ENCODE measurements at places on chromosomes 5 and 9.
A peak's percentile ranks its signal among the peaks of the same experiment; 100 is the strongest.

DNA sequence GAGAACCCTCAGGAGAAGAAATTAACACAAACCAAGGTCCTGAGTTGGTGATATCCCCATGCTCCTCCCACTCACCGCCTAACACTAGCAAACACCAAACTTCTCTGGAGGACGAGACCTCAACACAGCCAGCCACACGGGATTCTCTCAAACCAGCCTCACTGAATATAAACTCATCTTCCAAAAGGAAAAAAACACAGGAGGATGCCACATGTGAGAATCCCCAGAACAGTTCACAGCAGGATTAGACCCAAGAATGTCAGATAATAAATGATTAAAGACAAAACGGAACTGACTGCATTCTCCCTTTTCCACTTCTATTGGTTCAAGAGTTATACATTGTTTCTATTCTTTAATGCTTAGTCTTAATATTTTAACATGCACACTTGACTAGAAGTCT, 89.2 kb downstream of the LPAR1 start:
- DNase-seq = no peak

DNA sequence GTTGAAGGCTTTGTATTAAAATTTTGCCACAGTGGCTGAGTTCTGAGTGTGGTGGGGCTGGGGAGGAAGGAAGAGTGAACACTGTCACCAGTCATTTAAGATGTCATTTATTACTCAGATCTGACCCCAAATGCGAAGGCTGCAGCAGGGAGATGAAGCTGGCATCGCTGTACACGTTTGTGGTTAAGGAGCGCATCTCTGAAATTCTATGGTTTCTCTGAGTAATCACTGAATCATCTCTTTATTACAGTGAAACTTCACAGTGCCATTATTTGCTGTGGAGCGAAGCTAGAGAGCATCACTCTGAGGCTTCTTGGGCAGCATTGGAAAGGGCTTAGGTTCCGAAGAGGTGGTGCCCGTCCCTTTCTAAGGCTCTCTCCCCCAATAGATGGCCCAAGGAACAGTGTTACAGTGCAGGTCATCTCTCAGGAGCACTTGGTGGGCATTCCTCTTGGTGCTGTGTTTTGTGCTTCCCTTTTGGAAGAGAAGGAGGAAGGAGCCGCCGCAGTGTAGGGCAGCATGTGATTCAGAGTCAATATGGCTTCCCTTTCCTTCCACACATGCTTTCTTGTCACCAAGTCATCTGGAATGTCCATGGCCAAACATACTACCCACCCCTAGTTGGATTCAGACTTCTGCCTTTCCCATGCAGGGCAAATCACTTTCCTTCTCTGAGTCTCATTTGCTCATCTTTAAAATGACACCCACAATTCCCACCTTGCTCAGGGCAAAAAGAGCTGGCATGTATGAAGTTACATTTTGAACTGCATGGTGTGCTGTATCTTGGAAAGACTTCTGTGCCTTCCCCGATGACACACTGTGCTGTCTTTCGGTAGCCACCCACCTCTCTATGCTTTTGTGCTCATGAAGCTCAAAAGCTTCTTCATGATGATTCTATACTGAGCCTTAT, 9.3 kb upstream of the TEX48 start:
- DNase-seq = peak; percentile 77

DNA sequence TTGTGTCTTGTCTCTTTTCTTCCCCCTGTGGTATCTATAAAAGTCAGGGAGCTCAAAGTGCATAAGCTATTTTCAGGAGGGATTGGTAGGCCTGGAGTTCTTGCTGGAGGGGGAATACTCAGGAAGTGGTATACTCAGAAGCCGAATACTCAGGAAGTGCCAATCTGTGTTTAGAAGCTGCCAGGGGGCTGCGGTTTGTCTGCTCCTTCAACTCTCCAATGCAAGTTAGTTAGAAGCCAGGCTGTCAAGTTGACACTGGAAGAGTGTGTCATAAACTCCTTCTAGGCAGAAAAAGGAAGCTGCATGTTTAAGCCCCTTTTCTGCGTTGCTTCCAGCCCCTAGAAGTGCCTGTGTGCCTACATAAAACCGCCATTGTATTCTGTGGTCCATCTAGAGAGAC, 366.5 kb downstream of the TAF11L14 start:
- DNase-seq = no peak

- DNase-seq = no peak
These were observed 134.7 kb downstream of the FBN2 start for GRCh38 chr5:128403333-128403732.

GRCh38 chr5:155460501-155460931, 447.0 kb downstream of the KIF4B start:
- no peak for DNase-seq

GRCh38 chr9:93648836-93649235, 72.5 kb downstream of the PHF2 start:
- DNase-seq = no peak

DNA sequence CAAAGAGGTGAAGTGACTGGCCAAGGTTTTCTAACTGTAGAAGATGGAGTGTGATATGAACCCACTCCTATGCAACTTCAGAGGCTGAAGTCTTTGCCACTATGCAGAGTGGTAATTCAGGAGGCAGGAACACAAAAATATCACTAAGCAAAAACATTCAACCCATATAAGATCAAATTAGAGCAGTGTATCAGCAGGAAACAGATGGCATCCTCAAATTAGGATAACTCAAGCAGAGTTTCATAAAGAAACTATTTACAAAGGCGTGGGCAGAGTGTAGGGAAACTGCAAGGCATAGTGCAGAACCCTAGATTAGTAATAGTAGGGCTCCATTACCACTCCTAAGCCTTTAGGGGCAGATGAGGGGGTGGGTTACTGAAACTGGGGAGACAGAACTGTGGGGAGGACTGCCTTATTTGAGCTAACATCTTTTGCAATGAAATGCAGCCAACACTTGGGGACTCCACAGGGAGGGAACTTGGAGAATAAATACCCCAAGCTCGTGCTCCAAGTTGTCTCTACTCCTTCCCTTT, 72.2 kb downstream of the PTTG1 start:
- no peak for DNase-seq

- no peak for DNase-seq
These were observed 44.1 kb downstream of the GAS1 start for GRCh38 chr9:86902991-86903733.

DNA sequence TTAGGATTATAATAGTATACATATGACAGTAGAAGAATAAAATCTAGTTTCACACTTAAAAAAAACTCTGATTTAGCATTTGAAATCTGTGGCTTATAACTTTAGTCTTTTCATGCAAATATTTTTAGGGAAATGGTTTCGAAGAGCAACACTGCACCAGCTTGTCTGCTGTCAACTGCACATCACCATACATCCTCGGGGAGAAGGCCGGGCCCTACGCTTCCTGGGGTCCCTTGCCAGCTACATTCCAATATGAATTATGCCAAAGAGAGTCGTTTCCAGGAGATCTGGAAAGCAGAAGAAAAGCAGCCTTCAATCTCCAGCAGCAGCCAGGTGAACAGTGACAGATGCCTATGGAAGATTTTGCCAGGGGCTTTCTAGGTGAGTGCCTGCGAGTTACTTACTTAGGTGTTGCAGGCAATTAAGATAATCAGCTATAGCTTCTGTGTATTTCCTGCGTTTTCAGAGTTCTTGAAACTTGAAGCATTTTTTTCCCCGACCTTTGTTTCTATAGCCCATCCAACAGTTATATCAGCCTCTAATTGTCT, 166.8 kb downstream of the TRPM3 start:
- no peak for DNase-seq
